MM.1S (cell line): ENCODE measurements at places on chromosomes 4 and X.

GRCh38 chrX:147917700-147918695 is 6.3 kb downstream of the FMR1 start:
- DNase-seq, result no peak

- no peak for DNase-seq
These were observed 19.3 kb upstream of the TADA2B start for GRCh38 chr4:7023901-7024300.

GRCh38 chrX:129737916-129738315 is 863 bp upstream of the XPNPEP2 start:
- no peak for DNase-seq

- no peak for DNase-seq
These were observed 76.3 kb downstream of the STK32B start for GRCh38 chr4:5127556-5127955.

- DNase-seq, result no peak
These were observed 146.0 kb downstream of the TBL1X start for GRCh38 chrX:9610771-9611392.

- DNase-seq, result no peak
These were observed 180.7 kb upstream of the GK2 start for GRCh38 chr4:79588679-79589078.

GRCh38 chr4:184616633-184617551 is 32.4 kb downstream of the CASP3 start:
- DNase-seq, result peak; percentile 64

GRCh38 chrX:63471004-63471403 is 119.9 kb upstream of the SPIN4 start:
- no peak for DNase-seq

GRCh38 chrX:29518100-29518499 is 697.3 kb upstream of the MAGEB2 start:
- no peak for DNase-seq

GRCh38 chrX:34578237-34578636 is 78.8 kb downstream of the TMEM47 start:
- peak; percentile 11 for DNase-seq

DNA sequence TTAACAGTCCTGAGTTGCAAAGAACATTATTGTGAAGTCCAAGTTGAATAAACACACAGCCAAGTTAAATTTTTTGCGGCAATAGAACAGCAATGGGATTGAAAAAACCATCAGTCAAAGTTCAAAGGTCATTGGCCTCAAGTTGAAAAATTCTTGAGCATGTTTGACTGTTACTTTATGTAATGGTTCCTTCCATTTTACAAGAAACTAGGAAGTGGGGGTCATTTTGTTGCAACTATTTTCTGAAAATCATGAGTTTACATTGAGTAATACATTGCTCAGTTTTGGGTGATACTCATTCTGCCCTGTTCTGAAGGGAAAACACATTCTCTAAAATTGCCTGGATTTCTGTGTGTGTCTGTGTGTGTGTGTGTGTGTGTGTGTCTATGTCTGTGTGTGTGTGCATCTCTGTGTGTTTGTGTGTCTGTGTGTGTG is 5.2 kb upstream of the IRF2 start:
- DNase-seq, result no peak

- DNase-seq, result no peak
These were observed 202.0 kb downstream of the DCLK2 start for GRCh38 chr4:150280081-150280895.

DNA sequence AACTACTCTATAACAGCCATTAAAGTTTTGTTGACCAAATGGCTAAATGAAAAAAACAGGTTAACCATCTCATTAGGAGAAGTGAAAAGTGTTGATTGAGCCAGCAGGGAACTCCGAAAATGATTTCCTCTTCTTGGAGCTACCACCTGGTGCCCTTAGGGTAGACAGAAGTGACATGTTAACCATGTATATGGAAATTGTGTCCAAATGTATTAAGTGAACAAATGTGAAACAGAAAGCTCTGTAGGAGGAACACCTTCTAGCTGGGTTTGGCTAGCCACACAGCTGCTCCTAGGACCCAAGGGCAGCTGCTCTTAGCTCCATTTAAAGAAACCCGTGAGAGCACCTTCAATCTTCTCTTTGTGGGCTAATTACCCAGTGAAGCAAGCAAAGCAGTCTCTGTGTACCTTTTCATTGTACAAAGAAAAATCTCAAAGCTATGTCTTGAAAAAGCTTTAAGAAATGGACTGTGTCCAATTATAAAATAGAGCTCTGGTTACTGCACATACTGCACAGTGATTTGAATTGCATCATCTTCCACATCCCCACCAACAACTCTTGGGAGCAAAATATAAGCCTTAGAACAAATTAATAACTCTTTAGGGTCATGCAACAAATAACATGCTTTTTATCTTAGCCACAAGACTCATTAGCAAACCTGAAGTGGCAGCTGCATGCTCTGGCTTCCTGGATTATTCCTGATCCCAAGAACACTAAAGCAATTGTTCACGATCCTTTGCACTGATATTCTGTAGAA is 59.2 kb upstream of the PARM1 start:
- peak; percentile 89 for DNase-seq

DNA sequence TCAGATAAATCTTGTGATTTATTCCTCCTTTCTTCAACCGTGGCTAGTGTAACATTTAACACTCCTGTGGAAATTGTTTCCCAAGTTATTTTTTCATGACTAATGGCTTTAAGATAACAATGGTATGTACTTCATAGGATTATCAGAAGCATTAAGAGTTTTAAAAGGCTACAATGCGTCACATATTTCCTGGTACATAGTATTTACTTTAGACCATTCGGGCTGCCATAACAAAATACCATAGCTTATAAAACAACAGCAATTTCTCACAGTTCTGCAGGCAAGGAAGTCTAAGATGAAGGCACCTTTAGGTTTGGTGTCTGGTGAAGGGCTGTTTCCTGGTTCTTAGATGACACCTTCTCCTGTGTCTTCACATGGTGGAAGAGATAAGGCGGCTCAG is 158.6 kb downstream of the PAPSS1 start:
- DNase-seq, result no peak
